ENCODE measurements at places on chromosomes 5 and 9.

DNA sequence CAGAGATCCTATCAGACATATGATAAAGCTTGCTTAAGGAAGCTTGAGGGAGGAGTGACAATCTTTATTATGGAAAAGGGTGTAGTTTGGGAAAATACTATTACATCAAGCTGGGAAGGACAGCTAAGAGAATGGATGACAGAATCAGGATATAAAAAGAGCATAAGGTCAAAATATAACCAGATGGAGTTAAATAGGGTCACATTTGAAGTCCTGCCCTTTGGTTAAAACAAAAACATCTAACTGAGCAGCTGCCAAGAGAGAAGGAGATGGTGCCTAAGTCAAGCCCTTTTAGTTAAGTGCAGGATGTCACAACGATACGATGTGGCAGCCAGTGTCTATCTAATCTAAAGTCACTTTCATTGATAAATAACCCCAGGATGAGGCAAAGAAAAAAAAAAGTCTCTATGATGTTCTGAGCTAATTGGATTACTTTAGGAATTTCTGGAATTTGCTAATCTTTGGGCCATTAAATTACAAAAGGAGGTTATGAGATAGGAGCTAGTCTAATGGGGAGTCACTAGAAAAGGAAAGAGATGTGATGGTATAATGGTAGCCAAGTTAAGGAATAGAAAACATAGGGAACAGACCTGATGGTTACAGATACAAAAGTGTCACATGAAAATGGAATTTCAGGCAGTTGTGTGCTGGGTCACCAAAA is 365.2 kb downstream of the PDE4D start:
- no peak for DNase-seq

GRCh38 chr5:79236362-79236969 is 535 bp downstream of the JMY start:
- no peak for DNase-seq

- DNase-seq = no peak
Observed at GRCh38 chr5:152403046-152403445, 2.0 kb downstream of the NMUR2 start.

DNA sequence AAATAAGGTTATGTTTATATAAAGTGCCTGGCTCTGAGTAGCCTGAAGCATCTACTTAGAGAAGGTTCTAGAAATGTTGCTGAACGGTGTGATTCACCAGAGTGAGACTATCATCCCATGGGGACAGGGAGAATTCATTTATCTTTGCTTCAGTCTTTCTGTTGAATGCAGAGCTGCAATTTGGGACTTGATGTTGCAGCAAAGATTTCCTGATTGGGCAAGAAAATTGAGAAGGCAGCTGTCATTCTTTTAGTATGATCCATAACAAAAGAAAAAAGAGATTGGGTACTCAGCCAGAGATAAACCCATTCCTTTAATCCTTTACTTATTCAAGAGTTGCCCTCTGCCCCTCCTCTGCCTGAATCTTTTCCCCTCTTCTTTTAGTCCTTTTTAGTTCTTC is 456.3 kb upstream of the WWC1 start:
- DNase-seq = no peak

- DNase-seq = no peak
Observed at GRCh38 chr5:151454166-151454565, 6.8 kb downstream of the SLC36A1 start.

GRCh38 chr9:19533373-19533772 is 124.6 kb downstream of the ACER2 start:
- no peak for DNase-seq

DNA sequence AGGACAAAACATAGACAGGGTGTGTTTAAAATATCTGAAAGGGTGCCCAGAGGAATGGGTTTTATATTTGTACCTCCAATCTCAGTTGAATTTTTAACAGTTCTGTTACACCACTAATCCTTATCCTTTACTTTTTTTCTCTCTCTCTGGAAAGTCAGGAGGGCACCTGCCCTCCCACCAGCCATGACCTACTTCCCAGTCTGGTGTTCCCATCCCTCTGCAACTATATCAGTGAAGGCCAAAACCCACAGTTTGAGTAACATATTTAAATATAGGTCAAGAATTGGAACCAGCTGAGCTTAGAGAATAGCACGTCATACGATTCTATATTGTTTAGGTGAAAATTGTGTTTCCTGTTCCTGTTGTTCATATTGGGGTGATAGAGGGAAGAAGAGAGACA is 229.8 kb downstream of the NTRK2 start:
- DNase-seq = no peak

DNA sequence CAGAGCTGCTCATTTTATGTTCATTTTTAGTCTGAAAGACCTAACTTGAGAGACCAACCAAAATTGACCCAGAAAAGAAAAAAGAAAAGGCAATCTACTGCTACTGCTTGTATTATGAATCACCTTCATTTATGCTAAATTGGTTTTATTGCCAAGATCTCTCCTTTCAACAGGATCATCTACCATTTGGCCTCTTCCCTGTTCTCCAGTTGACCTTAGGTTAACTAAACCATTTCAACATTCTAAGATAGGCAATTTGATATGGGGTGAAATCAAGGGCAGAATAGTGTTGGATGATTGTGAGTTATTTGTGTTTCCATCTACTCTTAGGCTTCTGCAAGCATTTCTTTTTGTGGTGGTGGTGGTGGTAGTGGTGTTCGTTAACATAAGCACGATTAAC is 48.3 kb upstream of the POU4F3 start:
- DNase-seq = no peak

DNA sequence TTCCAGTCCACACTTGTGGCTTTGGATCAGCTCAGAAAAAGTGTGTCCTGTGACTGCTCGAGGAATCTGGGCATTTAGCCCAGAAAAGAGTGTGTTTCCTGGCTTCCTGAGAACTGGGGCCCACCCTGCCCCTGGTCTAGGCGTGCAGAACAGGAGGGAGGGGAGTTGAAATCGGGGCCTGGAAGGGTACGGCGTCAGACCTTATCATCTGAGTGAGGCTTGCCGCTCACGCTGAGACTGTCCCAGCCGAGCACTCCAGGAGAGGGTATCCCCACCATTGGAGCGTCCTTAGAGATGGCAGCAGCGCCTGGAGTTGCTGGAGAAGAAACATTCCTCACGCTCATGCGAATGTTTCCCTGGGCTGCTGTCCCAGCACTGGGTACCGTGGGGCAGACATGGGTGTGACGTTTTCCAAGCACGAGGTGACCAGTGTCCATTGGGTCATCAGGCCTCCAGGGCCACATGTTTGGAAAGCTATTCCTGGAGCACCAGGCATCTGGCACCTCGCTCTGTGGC is 22.5 kb downstream of the NEK6 start:
- no peak for DNase-seq

DNA sequence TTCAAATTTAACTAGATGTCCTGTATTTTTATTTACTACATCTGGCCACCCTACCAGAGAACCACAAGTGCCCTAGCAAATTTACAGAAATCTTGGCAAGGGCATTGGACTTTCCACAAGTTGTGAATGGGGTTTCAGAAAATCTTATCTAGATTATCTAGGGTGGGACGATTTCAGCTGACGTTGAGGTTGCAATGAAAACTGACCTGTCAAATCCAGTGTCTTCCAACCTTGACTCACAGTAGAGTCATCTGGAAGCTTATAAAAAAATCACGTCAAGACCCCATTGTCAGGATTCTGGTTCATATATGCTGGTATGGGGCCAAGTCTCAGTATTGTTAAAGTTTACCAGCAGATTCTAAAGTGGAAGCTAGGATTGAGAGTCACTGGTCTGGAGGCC is 109.6 kb upstream of the ACTBL2 start:
- no peak for DNase-seq
